ENCODE measurements at places on chromosomes 5 and 9.

DNA sequence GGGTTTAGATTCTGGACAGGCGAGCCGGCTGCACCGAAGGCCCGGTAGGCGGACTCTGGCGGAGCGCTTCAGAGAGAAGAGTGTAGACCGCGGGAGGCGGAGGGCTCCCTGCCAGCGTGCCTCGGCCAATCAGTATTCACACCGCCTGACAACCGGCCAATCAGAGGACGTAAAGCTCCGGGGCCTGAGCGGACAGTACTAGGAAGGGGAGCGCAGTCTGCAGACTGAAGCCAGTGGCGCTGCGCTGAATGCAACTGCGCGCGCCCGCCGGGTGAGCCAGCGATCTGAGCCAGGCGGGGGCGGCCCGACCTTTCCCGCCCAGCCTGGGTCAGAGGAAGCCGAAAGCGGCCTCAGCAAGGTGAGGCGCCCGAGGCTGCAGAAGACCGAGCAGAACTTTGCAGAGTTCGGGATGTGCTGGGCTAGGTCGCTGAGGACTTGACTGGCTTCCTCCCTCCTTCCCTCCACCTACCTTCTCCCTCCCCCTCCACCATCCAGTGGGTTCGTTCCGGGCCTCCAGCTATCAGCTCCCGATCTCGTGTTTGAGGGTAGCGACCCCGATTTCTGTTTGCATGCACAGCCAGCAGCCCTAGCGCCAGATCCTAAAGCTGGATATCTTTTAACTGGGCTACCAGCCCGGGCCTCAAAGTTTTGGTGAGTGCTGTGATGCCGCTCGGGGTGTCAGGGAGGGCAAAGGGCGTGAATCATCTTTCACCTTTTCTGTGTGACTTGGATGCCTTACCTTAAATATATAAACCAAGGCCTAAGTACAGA, at the start of gene DMRT2:
TSS of gene DMRT2 (plus strand) at position 233 of the 771 bp plus-strand sequence. CDS start 1,257 bp downstream, outside the sequence.
- DNase-seq = no peak

- no peak for DNase-seq
Observed at GRCh38 chr5:134580001-134580460, 52.6 kb downstream of the SAR1B start.

DNA sequence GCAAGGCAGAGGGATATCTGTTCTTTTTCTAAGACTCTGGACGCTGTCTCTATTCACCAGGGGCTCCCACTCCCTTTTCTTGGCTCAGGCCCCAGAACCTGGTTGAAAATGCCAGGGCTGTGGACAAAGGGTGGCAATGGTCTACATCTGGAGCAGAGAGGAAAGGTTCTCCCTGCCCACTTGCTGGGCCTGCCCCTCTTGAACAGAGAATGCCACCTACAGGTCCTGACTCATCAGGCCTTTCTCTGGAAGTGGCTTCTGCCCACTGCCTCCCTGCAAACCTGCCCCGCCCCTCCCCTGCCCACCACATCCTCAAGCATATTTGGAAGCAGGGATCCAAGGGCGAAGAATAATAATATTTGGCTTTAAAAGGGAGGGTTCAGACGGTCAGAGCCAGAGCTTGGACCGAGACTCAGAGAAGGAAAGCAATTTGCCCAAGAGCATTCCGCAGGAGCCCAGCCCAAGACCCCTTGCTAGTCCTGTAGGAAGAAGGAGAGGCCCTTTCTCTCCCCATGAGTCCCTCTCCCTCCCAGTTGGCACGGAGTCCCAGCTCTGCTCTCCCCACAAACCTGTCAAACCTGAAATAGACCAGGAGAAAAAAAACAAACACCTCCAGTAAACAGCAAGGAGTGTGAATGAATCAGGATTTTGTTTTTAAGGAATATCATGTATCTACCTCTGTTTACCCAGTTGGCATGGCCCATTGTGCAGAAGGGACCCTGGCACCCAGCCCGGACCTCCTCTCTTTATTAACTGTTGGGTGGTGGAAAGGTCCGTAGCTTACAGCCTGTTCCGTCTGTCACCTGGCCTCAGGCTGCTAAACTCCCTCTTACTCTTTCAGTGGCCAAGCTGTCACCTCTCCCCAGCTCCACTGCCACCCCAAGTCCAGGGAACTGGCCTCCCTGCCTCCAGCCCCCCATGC, 37.7 kb upstream of the STXBP1 start:
- no peak for DNase-seq

GRCh38 chr5:91367908-91368648, 15.0 kb downstream of the ARRDC3 start:
- DNase-seq = no peak

GRCh38 chr9:113164536-113165300, 13.9 kb downstream of the SLC31A2 start:
- no peak for DNase-seq

- DNase-seq = no peak
Observed at GRCh38 chr9:98637381-98637780, 71.4 kb downstream of the GABBR2 start.

DNA sequence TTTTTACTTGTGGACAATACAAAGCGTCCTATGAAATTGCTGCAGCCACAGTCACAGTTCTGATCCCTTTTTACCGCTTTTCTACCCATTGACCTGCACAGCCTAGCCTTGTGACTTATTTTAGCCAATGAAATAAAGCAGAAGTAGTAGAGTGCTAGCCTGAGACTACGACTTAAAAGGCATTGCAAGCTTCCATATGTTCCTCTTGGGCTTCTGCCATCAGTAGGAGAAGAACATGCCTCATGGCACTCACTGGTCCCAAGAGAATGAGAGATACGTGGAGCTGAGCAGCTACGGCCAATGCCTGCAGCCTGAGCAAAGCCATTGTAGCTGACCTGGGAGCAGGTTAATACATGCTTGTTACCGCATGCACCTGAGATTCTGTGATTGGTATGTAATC, 416.6 kb upstream of the CLINT1 start:
- no peak for DNase-seq

GRCh38 chr9:34282096-34282495, 47.0 kb downstream of the KIF24 start:
- no peak for DNase-seq

All from T-helper 9 cell (primary cell).